ENCODE measurements at places on chromosomes 3 and 15.

GRCh38 chr15:70494852-70495571 is 268.3 kb downstream of the UACA start:
- DNase-seq = peak; percentile 97

DNA sequence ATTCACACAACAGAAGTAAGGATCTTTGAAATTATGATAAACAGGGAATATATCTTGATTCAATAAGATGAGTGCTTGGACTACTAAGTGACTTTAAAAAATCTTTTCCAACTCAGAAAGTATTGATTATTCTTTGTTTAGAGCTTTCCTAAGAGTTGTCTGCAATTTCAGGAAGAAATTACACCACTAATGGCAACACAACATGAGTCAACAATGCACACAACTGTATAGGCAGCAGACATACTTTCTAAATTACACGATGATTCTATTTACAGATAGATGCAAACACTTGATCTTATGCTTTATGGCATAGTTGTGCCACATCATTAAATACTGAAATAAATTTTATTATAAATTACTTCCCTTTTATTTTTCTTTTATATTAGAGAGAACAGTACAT is 4.4 kb downstream of the NAA50 start:
- no peak for DNase-seq

DNA sequence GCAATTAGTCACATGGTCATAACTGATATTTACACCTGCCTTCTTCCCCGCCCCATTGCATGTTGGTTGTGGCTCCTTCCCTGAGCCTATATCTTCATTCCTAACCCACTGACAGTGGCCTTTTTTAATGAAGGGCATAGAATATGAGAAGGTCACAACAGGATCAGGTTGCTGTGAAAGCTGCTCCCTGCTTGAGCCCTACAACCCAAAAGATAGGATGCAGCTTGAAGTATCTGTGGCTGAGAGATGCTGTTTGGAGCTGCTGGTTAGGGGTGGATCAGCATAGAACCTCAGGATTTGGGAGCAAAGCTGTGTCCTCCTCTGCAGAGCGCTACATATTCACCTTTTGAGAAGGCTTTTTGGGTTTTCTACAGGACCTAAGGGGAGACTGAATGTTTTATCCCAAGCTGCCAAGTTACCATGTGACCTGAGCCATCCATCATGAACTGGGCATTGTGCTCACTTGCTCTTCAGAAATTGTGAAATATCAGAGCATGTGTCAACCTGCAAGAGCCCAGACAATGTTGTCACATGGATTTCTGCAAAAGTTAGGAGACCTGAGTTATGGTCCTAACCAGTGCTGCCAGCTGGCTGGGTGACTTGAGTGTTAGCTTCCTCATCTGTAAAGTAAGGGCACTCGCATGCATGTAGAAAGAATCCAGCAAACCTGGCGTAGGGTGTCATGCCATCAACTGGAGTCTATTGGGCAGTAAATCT is 49.8 kb upstream of the ARL8B start:
- DNase-seq = no peak

DNA sequence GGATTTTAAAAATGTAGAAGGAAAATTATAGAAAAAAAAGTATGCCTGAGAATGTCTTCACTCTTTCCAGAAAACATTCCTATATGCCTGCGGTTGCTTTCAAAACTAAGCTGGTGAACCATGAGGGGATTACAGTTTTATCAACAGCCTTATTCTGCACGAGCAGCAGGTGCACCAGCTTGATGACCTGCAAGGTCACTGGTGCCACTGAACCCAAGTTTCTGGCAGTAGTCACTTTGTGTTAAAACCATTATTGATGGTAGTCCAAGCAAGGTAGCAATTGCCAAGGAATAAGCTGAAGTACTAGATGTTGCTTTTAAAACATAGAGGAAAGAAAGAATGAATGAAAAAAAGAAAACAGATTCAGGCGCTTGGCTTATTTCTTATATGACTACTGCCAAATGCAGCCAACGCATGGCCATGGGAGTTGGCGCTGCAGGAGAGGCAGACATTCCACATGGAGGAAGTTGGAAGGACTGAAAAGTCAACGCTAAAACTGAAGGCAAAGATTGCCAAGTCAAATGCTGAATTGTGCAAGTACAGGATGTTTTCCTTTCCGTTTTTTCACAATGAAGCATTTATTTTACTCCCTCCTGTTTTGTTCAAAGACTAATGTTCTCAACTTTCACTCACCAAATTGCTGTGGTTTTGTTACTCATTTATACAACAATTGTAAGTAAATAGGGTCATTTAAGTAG is 601.4 kb downstream of the CADM2 start:
- no peak for DNase-seq

DNA sequence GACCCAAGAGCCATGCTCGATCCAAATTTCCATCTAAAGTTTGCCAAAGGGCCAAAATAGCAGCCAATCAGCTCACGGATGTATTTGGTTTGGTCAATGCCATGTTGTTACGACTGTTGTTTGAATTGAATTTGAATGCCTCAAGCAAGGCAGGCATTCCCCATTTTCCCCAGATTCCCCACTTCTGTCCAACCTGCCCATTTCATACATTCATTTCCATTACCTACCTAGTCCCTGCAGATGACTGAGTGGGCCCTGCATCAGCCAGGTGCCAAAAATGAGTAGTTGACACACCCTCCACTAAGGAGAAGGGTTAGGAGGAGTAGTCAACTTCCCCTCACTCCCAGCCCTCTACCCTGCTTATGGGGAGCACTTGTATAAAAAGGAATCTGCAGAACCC is 51.7 kb downstream of the ANXA2 start:
- no peak for DNase-seq
